PC-3 (cell line): ENCODE measurements at places on chromosomes 7 and 10. TPM values are rescaled to one million over a fixed set of nuclear protein-coding genes. Genes with fewer than 3 reads are reported as not detected.

The CPA1 gene
- total RNA-seq, result not detected in 2 replicates

The ODAD2 gene
- 2.1 and 3.4 TPM in 2 replicates for total RNA-seq

The SRI gene
- 94.0 and 151 TPM in 2 replicates for total RNA-seq

The PWWP2B gene
- 24.5 and 41.5 TPM in 2 replicates for total RNA-seq

DNA sequence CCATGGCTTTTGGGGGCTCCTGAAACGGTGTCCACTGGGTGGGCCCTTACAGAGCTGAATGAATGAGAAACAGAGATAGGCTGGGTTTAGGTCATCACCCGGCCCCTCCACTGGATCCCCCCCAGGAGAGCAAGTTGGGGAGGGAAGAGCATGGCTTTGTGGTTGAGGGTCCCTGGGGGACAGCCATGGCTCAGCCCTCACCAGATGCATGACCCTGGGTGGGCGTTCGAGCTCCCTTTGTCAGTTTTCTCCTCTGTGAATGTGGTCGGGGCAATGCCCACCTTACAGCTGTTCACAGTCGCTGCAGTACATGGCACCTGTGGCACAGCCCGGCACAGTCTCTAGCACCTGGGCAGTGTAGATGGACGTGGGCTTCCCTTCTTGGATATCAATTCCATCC is 40.6 kb upstream of the CXCL12 start:
- DNase-seq, result no peak

GRCh38 chr7:28378574-28379149 is 33.7 kb upstream of the CREB5 start:
- DNase-seq, result peak; percentile 84

- no peak for DNase-seq
Observed at GRCh38 chr10:7314170-7314569, 96.7 kb downstream of the SFMBT2 start.

- DNase-seq, result no peak
Observed at GRCh38 chr7:149422914-149423301, 38.0 kb downstream of the ZNF777 start.

DNA sequence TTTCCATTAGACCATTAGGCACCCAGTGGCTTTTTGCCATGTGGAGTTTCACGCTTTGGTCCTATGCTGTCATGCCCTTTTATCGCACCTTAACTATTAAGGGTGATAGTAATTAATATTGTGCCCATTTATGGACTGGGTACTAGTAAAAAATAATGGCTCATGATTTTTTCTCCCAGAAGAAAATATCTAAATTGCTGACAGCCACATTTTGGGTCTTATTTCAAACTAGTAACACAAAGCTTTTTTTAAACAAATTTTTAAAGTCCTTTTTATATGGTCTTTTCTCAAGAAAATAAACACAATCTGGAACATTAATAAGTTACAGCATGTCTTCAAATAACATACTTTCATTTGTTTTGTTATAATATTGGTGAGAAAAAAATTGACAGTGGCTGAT is 179.7 kb downstream of the ANKRD7 start:
- DNase-seq, result no peak
